ENCODE measurements at places on chromosomes 12 and 14.

GRCh38 chr12:89622115-89622514 lies 86.5 kb downstream of the ATP2B1 start:
- no peak for DNase-seq

DNA sequence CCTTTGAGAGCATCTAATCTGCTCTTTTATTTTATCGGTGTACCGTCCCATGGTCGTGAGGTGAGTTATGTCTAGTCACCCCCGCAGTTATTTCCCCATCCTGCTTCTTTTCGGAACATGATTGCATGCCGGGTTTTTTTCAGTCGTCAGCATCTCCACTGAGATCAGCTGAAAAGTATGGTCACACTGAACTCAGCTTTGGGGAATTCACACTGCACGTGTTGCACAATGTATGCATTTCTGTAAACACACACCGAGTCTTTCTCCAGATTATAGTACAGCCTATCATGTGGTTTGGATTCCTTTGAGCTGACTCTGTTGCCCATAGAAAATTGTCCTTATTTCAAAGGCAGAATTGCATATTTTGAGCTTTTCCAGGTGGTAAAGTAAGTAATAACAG lies 24.6 kb downstream of the PLXNC1 start:
- no peak for DNase-seq

DNA sequence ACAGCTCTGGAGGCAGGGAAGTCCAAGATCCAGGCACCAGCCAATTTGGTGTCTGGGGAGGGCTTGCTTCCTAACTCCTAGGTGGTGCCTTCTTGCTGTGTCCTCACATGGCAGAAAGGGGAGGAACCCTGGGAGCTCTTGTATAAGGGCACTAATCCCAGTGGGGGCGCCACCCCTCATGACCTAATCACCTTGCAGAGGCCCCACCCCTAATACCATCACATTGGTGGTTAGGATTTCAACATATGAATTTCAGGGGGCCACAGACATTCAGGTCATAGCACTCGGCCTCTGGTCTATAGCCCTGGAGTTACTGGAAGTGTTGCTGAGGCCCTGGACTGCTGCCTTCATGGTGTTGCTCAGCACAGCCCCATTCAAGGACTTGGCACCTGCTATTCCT lies 14.6 kb downstream of the PSMD9 start:
- DNase-seq: no peak

GRCh38 chr14:23063601-23064000 lies 6.3 kb upstream of the CDH24 start:
- DNase-seq: no peak

DNA sequence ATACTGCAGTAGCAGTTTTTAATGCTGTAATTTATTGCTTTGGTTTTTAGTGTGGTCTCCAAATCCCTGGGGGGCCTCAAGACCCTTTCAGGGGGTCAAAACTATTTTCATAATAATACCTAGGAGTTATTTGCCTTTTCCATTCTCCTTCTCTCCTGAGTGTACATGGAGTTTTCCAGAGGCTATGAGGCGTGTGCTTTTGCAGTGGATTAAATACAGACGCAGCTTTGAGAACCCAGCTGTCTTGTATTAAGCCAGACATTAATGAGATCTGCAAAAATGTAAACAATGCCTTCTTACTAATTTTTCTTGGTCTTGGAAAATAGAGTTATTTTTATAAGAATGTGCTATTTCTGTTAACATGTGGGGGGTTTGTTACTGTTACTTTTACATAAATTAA lies 68.6 kb downstream of the SLC25A47 start:
- DNase-seq: no peak

DNA sequence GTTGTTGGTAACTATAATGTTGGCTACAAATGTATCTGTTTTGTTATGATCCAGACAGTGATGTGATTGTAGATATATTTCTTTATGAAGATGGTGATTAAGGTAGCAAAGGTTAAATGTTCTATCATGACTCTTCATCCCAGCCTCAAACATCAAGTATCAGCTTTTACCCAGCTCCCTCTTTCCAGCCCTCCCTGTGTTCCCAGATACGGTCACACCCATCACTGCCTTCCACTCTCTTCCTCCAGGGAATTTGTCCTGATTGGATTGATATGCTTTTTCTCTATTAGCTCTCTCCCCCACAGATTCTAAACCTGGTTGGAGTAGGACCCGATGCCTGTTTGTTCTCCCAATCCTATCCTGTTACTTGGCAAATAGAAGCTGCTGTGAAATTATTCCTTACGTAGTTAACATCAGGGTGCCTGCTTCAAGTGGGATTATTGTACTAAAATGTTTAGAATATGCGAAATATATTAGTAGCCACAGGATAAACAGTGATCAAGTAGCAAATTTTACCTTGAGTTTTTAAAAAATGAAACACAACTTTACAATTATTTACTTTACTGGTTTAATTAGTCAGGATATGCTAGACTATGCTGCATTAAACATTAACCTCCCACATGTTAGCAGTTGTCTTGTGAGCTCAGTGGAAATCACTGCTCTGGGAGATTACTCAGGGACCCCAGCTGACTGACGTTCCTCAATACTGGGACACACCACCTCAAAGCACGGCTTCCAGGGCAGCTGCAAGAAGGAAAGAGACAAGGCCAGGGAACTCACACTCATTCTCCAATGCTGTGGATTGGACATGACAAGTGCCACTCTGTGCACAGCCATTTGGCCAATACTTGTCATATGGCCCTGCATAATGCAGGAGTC lies 165.3 kb downstream of the ALX1 start:
- DNase-seq: no peak

DNA sequence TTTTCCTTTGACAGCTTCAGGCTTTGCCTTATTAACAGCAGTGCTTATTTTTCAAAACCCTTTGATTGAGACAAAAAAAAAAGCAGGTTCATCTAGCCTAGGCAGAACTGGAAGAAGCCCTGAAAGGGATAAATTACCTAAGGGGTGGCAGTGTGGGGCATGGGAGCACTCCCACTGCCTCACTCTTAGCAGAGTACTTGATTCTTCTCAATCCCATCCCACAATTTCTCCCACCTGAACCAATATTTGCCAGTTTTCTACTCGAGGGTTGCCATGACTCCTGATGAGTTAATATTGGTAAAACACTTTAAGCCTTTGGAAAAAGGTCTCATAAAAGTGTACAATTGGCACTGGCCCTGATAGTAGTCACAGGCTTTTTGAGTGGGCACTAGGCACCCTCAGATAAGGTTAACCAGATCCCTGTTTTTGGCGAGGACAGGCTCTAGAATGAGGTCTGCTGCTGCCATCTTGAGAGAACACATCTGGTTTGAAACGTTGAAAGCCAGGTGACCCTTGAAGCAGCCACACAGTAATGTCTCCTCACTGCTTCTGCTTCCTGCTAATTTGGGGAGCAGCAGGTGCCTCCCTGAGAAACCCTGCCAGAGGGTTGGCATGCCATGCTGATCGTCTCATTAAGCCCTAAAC lies 320.0 kb downstream of the RAD51B start:
- no peak for DNase-seq

DNA sequence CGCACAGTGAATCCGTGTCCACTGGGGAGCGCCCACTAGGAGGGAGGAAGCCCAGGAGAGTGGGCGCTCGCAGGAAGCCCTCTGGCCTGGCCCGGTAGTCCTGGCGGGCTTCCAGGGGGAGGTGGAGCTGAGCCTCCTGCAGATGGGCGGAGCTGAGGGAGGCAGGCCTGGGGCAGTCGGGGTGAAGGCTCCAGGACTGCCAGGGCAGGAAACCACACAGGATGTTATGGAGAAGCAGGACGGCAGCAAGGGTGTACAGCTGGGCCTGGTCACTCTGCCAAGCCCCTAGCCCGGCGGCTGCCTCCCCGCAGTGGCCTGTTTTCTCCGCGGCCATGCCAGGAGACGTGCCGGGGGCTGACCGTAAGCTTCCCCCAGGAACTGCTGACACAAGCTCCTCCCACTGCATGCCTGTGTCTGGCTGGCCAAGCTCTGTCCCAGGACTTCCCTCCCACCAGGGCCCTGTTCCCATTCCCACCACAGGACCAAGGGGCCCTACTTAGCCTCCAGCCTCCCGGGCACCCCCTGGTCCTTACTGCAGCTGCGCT lies 143.4 kb upstream of the C14orf180 start:
- no peak for DNase-seq

- no peak for DNase-seq
Measured at GRCh38 chr12:113808095-113808951, 157.8 kb downstream of the RBM19 start.

DNA sequence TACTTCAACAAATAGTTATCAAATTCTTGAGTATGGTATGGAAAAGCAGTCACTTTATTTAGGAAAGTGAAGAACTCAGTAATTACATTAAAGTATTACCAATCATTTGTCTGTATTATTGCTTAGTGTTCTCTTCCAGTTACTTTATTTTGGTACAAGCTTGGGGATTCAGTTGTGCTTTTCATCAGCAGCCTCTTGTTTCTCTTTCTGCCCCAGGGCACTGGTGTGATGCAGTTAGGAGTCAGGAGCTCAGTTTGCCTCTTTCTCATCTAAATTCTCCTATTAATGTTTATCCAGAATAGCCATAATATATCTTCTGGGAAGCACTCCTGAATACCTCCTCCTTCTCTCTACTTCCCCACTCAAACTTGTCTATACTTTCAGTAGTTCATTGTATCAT lies 25.7 kb downstream of the PMCH start:
- no peak for DNase-seq

DNA sequence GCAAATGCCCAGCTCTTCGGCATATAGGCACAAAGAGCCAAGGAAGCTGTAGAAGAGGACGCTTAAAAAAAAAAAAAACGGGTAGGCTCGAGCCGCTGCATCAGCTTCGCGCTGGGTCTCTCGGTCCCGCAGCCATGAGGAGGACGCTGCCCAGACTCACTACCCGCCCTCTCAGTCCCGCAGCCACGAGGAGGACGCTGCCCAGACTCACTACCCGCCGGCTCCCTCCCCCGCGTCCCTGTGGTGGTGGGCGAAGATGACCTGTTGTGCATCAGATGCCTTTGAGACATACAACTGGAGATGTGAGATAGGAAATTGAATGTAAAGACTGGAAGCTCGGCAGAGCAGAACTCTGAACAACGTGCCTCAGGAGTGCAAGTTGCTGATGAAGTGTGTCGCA lies 11.4 kb upstream of the SPSB2 start:
- no peak for DNase-seq

DNA sequence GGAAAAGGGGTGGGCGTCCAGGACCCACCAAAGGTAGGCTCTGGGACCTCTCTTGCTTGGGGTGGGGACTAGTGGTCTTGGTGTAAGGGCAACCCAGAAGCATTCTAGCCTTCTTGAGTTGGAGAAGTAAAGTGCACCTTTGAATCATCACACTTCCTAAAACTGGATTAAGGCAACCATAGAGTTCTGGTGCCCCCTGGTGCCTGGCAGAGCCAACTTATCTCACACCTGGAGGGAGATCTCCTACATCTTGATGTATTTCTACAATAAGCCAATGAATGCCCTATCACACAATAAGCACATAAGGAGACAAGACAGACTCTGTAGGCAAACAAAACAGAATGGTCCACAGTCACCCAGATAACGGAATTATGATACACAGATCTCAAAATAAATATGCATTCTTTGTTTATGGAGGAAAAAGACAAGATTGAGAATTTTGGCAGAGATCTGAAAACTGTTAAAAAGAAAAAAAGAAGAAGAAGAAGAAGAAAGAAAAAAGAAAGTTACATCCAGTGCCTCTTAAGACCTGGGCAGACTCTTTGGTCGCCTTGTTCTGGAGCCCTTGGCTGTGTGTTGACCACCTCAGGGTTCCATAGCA lies 95.9 kb upstream of the PPP2R5C start:
- DNase-seq: no peak

- DNase-seq: no peak
Measured at GRCh38 chr12:119609358-119609757, 15.8 kb downstream of the TMEM233 start.

- no peak for DNase-seq
Measured at GRCh38 chr14:72677664-72678063, 216.2 kb downstream of the DPF3 start.

DNA sequence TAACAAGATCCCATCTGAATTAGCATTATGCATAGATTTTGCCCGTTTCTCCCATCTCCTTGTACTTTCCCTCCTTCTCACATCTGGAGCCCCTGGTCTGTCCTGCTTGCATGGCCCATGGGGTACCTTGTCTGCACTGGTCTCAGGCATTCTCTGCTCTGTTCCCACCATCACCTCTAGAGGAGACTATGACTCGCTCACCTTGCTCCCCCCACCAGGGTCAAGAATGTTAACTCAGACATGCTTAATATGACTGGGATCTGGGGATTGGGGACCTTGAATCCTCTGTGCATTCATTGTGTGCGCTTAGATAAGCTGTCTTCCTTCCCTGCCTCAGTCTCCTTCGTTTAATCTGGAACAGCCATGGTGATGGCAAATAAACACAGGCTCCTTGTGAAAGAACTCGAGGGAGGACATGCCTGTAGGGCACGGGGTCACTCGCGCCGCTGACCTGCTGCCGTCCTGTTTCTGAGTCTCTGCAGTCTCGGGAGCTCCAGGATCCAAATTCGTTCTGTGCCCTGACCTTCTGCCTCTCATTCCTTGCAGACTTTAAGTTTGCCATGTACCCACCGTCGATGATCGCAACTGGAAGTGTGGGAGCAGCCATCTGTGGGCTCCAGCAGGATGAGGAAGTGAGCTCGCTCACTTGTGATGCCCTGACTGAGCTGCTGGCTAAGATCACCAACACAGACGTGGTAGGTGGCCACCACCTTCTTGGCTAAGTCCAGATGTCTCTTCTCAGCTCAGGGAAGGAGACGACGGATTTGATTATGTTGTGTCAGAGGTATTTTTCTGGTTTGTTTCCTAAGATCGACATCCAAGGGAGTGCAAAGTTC lies 15.0 kb downstream of the CCND2 start:
- no peak for DNase-seq

- no peak for DNase-seq
Measured at GRCh38 chr12:121442028-121442948, 42.4 kb downstream of the RNF34 start.

DNA sequence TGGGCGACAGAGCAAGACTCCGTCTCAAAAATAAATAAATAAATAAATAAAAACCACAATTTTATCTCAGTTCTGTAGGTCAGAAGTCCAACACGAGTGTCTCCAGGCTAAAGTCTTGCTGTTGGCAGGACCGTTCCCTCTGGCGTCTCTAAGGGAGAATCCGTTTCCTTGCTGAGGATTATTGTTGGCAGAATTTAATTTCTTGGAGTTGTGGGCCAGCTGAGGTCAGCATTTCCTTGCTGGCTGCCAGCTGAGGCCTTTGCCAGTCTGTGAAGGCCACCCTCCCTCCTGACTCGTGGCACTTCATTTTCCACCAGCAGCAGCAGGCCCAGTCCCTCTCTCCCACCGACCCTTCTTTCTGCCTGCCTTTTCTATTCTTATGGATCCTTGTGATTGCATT lies 17.2 kb downstream of the PSMC1 start:
- no peak for DNase-seq

DNA sequence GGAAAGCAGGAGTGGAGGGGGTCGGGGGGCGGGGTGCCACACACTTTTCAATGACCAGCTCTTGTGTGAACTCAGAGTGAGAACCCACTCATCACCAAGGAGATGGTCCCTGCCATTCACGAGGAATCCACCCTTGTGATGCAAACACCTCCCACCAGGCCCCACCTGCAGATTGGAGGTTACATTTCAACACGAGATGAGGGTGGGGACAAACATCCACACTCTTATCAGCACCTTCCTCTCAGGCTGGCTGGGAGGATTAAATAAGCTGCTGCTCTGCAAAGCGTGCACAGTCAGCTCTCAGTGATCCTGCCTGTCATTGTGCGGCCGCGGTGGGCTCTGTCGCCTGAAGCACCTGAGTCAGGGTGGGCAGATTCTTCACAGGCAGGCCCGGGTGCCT lies 39.7 kb downstream of the AACS start:
- DNase-seq: no peak

Measured in GM12892 (cell line).